ENCODE measurements at places on chromosomes 3 and 15.

DNA sequence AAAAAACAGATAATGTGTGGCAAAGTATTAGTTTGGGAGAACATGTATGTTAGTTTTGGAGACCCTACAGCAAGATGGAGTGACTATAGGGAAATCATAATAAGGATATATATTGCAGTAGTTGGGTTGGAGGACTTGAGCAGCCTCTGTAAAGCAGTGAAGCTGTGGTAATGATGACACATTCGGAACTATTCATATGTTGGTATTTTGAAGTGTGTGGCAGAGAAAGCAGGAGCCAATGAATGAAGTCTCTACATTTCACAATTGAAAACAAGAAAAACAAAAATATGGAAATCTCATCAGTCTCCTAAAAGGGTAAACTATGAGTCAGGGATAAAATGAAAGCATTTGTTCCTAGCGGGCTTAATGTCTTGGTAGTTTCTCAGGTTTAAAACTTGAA lies 645.9 kb downstream of the OTOL1 start:
- peak; percentile 91 for DNase-seq

DNA sequence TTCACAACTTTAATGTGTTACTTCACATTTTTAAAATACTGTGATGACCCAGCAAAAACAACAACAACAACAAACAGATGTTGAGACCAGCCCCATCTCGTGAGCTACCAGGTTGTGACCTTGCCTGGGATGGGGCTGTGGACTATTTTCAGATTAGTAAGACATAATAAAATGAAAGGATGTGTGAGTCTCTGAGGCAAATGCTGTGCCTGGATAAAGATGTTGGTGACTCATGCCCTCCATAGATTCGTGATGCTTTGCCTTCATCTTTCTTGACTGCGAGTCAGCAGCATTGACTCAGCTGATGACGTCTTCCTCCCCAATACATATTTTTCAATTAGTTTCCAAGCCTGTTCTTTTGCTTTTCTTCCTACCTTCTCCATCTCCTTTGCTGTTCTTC lies 453.0 kb upstream of the CFAP20DC start:
- DNase-seq = peak; percentile 33

- DNase-seq = no peak
These were observed 202.6 kb upstream of the MCTP2 start for GRCh38 chr15:94028809-94029208.

DNA sequence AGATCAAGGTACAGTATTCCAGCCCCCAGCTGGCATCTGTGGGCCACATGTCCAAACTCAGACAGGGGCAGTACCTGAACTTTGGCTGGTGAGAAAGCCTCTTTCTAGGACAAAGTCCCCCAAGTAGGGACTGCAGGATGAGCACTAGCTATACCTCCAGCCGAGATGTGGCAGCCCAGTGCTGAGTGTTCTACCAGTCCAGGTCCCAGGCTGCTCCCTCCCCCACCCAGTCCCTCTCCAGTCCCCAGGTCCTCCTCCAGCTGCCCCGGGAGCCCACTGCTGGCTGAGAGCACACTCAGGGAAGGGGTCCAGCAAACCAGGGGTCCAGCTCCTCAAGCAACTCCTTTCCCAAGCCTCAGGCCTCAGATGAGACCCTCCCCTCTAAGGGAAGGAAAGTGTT lies 1.5 kb downstream of the SLC26A6 start:
- DNase-seq = no peak

- DNase-seq = peak; percentile 94
These were observed 77.3 kb upstream of the MAGI1 start for GRCh38 chr3:66115858-66116654.

DNA sequence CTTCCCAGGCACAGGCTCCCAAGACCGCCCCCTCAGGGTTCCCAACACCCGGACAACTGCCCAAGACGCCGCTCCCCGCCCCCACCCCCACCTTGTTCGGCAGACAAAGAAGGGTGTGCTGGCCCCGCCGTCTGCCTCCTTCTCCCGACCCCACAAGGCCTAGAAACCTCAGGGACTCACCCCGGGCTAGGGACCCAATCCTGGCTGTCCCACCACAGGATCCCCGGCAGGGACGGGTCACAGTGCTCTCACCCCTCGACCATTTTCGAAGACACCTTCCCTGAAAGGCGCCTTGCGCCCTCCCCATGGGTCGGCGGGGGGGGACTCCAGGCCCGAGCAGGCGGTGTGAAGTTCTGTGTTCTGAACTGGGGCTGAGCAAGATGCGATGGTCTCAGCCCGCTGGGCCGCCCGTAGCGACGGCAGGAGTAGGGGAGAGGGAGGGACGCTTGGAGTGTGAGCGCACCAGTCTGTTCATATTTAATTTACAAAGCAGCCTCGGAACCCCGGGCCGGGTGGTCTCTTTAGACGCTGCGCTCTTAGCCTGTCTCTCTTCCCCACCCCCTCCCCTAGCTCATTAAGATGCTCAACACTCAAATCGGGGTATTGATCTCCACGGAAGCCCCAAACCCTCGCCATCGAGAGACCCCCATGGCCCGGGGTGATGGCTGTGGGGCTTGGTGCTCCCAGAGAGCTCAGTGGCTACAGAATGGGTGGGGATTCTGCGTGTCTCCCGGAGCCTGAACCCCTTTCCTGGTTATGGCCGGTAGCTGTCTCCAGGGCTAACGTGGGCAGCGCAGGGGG lies 1.4 kb upstream of the ISLR2 start:
- DNase-seq = no peak

- peak; percentile 29 for DNase-seq
These were observed 107.8 kb downstream of the SNRK start for GRCh38 chr3:43394041-43394554.

DNA sequence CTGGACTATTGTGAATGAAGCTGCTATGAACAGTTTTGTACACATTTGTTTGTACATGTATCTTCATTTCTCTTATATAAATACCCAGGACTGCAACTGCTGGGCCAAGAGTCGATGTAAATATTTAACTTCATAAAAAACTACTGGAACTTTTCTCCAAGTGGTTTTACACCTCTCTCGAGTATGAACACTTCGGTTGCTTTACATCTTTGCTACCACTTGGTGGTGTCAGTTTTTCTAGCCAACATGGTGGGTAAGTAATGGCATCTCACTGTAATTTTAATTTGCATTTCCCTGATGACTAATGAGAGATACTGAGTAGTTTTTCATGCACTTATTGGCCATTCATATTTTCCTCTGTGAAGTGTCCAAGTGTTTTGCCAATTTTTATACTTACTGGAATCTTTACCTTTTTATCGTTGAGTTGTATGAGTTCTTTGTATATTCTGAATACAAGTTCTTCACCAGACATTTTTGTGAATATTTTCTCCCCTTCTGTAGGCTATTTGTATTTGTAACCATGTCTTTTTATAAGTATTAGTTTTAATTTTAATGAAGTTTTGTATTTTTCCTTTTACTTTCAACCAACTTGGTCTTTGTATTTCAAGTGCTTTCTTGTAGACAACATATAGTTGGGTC lies 44.4 kb downstream of the PCOLCE2 start:
- DNase-seq = peak; percentile 84

- DNase-seq = peak; percentile 97
These were observed 160.2 kb upstream of the TBL1XR1 start for GRCh38 chr3:177357352-177358090.
